ENCODE measurements at places on chromosomes 2 and 18. TPM values are rescaled to one million over a fixed set of nuclear protein-coding genes. Genes with fewer than 3 reads are reported as not detected.

Gene DSG1
- total RNA-seq, result 0.05 TPM

Gene HOXD13
- not detected for total RNA-seq

Gene ELP2
- total RNA-seq, result 98.1 TPM

Gene SH3RF3
- total RNA-seq, result 7.3 TPM

Gene FSIP2
- total RNA-seq, result 0.86 TPM

DNA sequence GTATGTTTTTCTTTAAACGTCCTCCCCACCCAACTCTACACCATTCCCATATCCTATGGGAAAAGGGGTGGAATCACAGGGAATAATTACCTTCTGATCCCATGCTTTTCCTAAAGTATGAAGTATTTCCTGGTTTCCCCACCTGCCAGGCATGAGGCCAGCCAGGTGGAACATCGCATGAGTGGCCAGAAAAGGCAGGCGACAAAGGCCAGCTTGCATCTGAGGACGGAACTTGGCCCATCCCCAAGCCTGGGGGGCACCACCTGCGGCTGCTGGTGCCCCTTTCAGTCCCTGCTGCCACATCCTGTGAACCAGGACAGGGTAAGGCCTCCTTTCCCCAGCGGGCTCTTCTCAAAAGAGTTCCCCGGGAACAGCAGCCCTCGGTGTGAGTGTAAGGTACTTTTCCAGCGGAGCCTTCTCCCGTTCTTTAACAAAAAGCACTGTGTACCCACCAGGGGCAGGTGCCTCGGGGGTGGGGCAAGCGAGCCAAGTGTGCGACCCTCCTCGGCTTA is 1.2 kb upstream of the ERFE start:
- H3K27ac ChIP-seq, result no peak overlapping the region
- no peak overlapping the region for H3K4me3 ChIP-seq
- no peak for DNase-seq

- no peaks in the 10 kb centered on the region for H3K4me1 ChIP-seq
- no peak overlapping the region for H3K4me3 ChIP-seq
- no peak for DNase-seq
- H3K27ac ChIP-seq, result no peak overlapping the region
- H3K36me3 ChIP-seq, result no peaks in the 10 kb centered on the region
- H3K27me3 ChIP-seq, result no peaks in the 10 kb centered on the region
Observed at GRCh38 chr18:56921896-56922480, 224.9 kb upstream of the BOD1L2 start.

DNA sequence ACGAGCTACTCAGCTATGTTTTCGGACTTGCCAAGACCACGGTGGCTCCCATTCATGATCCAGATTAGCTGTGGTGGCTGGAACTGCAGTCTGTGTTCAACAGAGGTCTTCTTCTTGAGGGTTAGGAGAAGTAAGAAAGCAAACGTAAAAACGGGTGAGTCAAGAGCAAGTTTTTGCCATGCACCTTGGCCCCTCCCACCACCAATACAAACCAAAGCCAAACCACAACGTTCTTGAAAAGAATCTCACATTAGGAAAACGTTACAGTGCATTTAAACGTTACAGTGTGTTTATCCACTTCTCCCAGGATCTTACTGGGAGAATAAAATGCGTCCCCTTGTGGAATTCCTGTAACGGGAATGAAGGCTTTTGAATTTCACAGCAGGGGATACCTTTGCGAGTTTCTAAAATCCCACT is 725 bp downstream of the FBXO48 start:
- peak overlapping the region; percentile 90 for H3K27ac ChIP-seq
- peak overlapping the region; percentile 94 for H3K4me3 ChIP-seq
- H3K27me3 ChIP-seq, result no peaks in the 10 kb centered on the region
- peak; percentile 89 for DNase-seq

GRCh38 chr18:44680273-44681075 is at the start of gene SETBP1:
Gene SETBP1 (plus strand): TSS chr18:44680888. CDS start chr18:44701347, 20,459 bp downstream.
- H3K27me3 ChIP-seq, result peaks cover 9% of the 10 kb centered on the region
- peak within 1 kb of the TSS; percentile 23 for H3K27ac ChIP-seq
- peak within 1 kb of the TSS; percentile 72 for H3K4me3 ChIP-seq
- H3K4me1 ChIP-seq, result peaks cover 15% of the 10 kb centered on the region

- H3K27me3 ChIP-seq, result no peaks in the 10 kb centered on the region
- no peaks in the 10 kb centered on the region for H3K4me1 ChIP-seq
- peaks cover 20% of the 10 kb centered on the region for H3K36me3 ChIP-seq
- no peak overlapping the region for H3K4me3 ChIP-seq
- no peak overlapping the region for H3K27ac ChIP-seq
- no peak for DNase-seq
Observed at GRCh38 chr2:61193670-61194561, 31.9 kb downstream of the C2orf74 start.

DNA sequence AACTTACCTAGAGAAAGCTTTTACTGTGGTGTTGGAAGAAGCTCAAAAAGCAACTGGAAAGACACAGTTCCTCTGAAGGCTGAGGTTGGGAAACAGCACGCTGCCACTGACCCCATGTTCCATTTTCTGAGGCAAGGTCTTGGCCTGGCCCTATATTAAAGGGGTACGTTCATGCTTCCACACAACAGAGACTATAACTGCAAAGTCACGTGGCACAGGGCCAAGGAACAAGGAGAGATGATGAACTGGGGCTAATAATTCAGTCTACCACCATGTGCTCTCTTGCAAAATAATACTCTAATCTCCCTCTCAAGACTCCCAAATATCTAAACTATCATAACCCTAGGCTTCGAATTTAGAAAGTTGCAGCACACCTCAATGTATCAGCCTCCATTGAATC is 381.6 kb downstream of the DSEL start:
- H3K4me3 ChIP-seq, result no peak overlapping the region
- no peak overlapping the region for H3K27ac ChIP-seq
- H3K36me3 ChIP-seq, result no peaks in the 10 kb centered on the region
- DNase-seq, result no peak
- H3K4me1 ChIP-seq, result no peaks in the 10 kb centered on the region

DNA sequence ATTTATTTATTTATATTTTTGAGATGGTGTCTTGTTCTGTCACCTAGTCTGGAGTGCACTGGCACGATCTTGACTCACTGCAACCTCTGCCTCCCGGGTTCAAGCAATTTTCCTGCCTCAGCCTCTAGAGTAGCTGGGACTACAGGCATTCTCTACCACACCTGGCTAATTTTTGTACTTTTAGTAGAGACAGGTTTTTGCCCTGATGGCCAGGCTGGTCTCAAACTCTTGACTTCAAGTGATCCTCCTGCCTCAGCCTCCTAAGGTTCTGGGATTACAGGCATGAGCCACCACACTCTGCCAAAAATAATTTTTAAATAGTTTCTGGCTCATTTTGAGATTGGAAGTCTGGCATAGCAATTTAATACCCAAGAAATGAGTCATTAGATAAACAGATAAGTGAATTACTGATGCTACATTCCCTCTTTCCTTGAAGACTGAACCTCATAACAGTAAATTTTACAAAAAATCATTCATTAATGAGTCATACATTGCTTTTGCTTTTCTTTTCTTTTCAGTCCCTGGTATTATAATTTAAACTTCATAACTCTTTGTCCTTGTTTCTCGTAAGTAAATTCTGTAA is 881.6 kb upstream of the PIK3C3 start:
- DNase-seq, result peak; percentile 90
- no peaks in the 10 kb centered on the region for H3K36me3 ChIP-seq
- peak overlapping the region; percentile 76 for H3K27ac ChIP-seq
- no peaks in the 10 kb centered on the region for H3K27me3 ChIP-seq

DNA sequence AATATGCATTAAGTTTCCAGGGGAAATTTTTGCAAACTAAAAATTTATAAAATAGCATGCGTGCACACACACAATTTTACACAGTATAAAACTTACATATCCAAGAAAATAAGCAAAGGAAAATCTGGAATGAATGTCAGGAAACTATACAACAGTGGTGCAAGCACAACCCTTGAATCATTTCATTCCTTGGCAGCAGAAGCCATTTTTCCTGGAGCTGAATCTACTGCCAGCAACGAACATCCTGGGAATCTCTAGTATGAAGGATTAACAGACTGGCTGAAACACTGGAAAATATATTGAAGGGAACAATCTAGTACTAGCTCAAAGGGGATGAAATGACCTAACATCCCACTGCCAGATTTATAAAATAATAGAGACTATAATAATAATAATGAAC is 235.3 kb downstream of the DYM start:
- no peak overlapping the region for H3K27ac ChIP-seq
- H3K4me3 ChIP-seq, result no peak overlapping the region
- no peaks in the 10 kb centered on the region for H3K4me1 ChIP-seq
- H3K36me3 ChIP-seq, result no peaks in the 10 kb centered on the region
- peak; percentile 71 for DNase-seq
- H3K27me3 ChIP-seq, result no peaks in the 10 kb centered on the region

DNA sequence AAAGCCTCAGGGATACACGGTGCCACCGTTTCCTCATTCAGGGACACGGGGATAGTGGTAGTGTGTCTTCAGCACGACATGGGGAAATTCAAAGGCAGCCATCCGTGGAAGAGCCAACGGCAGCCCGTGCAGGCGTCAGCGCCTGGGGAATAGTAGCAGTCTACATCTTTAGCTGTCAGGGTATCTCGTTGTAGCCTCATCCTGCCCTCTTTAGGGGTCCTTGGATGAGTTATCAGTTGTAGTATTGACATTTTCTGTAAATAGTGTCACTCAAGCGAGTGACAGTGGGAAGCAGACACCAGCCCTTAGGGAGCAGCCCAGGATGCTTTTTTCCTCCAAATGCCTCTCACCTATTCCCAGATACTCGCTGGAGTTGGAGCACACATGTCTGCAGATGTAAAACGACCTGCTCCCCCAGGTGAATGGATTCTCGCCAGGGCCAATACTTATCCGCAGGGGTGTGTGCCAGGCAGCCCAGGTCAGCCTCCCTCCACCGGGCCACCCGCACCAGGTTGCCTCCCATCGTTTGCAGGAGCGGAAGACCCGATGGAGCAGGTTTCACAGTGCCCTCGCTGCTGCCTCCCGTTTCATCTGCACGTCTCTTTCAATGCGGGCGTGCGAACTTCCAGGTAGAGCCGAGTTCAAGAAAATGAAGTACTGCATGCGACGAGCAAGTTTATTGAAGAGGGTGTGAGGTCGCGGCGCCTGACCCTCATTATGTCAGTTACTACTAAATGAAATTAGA is 41.0 kb downstream of the AGAP1 start:
- H3K4me1 ChIP-seq, result no peaks in the 10 kb centered on the region
- H3K27me3 ChIP-seq, result no peaks in the 10 kb centered on the region
- no peak for DNase-seq
- H3K4me3 ChIP-seq, result no peak overlapping the region

All from astrocyte (in vitro differentiated cells and primary cell).